ENCODE measurements at places on chromosomes 12 and 14.

GRCh38 chr14:67395876-67396189 is 16.1 kb downstream of the PLEK2 start:
- H3K27ac ChIP-seq, result no peak overlapping the region
- H3K4me3 ChIP-seq, result no peak overlapping the region
- peaks cover 4% of the 10 kb centered on the region for H3K27me3 ChIP-seq
- peaks cover 15% of the 10 kb centered on the region for H3K4me1 ChIP-seq
- no peak for DNase-seq

GRCh38 chr12:122054842-122055520 is 23.6 kb upstream of the MLXIP start:
- H3K27me3 ChIP-seq, result no peaks in the 10 kb centered on the region
- no peak overlapping the region for H3K4me3 ChIP-seq
- H3K36me3 ChIP-seq, result peaks cover 6% of the 10 kb centered on the region
- H3K4me1 ChIP-seq, result peaks cover 5% of the 10 kb centered on the region
- no peak overlapping the region for H3K27ac ChIP-seq
- no peak for DNase-seq

DNA sequence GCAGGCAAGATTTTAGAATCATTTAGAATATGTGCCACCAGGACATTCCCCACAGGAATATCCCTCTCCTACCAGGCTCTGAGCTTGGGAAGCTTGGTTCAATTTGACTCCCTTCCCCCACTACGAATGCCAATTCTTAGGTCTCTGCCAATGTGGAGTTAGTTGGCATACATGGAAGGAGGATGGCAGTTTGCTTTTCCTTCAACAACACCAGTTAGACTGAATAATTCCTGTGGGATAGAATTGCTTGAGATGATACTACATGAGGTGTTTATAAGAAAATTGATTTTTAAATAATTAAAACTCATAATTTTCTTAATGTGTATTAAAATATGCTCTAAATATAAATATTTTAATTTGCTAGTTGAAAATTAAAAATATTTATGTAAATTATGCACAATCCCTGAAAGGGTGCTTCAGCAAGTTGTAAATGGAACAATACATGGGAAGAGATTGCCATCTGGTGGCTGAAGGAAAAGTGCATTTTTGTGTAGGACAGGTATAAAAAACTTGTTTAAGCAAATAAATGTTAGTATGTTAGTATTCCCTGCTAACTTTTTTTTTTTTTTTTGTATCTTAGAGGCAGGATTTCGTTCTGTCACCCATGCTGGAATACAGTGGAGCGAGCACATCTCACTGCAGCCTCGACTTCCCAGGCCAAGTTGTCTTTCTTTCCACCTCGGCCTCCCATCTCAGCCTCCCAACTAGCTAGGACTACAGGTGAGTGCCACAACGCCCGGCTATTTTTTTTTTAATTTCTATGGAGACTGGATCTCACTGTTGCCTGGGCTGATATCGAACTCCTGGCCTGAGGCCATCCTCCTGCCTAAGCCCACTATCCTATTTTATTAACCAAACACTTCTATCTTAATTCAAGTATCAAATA is 25.8 kb upstream of the STRAP start:
- no peak for DNase-seq
- H3K4me3 ChIP-seq, result no peak overlapping the region
- no peaks in the 10 kb centered on the region for H3K4me1 ChIP-seq
- no peaks in the 10 kb centered on the region for H3K36me3 ChIP-seq

GRCh38 chr12:44942714-44943113 is 66.6 kb upstream of the NELL2 start:
- peaks cover 5% of the 10 kb centered on the region for H3K27me3 ChIP-seq
- H3K36me3 ChIP-seq, result no peaks in the 10 kb centered on the region
- no peak overlapping the region for H3K4me3 ChIP-seq
- H3K27ac ChIP-seq, result no peak overlapping the region
- DNase-seq, result no peak
- H3K4me1 ChIP-seq, result no peaks in the 10 kb centered on the region

DNA sequence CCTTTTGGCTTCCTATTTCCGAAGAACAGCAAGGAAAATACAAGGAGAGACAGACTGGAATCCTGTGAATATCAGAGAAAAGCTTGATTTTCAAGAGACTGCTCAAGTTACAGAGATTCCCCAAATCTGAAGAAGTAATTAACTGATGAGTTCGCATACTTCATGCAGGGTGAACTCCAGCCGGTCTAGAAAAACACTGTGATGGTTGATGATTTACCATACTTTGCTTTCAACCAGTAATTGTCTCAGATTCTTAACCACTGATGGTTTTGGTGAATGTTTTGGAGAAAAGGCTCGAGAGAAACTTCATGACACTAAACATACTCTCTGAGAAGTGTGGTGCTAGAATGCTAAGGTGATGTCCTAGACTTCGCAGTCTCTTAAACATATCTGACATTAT is 4.4 kb upstream of the PLXNC1 start:
- no peaks in the 10 kb centered on the region for H3K36me3 ChIP-seq
- no peak overlapping the region for H3K4me3 ChIP-seq
- no peak overlapping the region for H3K27ac ChIP-seq
